RPMI7951 (cell line): ENCODE measurements at places on chromosomes 5 and 9. TPM values are rescaled to one million over a fixed set of nuclear protein-coding genes. Genes with fewer than 3 reads are reported as not detected.

TMEM252 gene
- not detected in 2 replicates for total RNA-seq

TCF7 gene
- total RNA-seq = 9.1 and 12.3 TPM in 2 replicates

VCAN gene
- total RNA-seq = 178 and 246 TPM in 2 replicates

DRD1 gene
- not detected in 2 replicates for total RNA-seq

GRAMD2B gene
- total RNA-seq = 16.3 and 26.0 TPM in 2 replicates

FABP6 gene
- total RNA-seq = 3.6 and 6.4 TPM in 2 replicates
